ENCODE measurements at places on chromosomes 6 and 20. TPM values are rescaled to one million over a fixed set of nuclear protein-coding genes. Genes with fewer than 3 reads are reported as not detected.

The OPN5 gene
- 0.06 TPM for total RNA-seq

The MCCD1 gene
- not detected for total RNA-seq

- no peak for DNase-seq
These were observed 2.8 kb downstream of the RFPL4B start for GRCh38 chr6:112349958-112350357.

DNA sequence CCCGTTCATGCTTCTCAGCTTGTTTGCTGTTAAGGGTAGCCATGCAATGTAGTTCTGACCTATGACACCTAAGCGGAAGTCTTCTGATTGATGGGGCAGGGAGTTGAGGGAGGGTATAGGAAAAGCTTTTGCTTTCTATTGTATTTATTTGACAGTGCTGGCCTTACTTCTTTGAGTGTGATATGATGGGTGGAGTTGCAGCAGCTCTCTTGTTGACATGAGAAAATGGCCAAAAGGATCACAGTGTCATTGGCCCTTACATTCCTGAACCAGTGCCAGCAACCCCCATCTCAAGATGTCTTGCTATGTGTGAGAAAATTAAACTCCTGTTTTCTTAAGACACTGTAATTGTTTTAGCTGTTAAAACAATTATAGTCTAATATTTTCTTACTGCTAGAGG is 117.5 kb downstream of the SAMD5 start:
- no peak for DNase-seq

The FOXS1 gene
- 2.0 TPM for total RNA-seq

DNA sequence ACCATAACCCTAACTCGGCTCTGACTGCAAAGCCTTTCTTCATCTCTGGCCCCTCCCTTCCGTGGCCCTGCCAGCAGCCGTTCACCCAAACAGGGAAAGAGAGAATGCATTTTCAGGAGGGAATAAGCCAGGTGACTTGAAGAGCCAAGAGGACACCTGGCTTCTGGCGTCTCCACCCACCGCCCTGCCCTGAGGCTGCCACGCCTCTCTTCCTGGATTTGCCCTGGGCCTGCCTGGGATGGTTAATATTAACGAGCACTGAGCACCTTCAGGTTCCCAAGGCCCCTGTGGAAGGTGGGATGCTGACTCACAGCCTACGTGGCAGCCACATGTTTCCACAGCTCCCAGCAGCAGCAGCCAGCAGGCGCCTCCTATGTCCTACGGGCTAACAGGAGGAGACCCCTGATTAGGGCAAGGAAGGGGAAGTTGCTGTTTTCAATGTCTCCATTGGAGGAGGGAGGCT is 138.0 kb upstream of the RREB1 start:
- DNase-seq: peak; percentile 56

GRCh38 chr20:12875510-12875909 is 133.3 kb upstream of the SPTLC3 start:
- no peak for DNase-seq

- no peak for DNase-seq
These were observed 368.0 kb downstream of the TBC1D32 start for GRCh38 chr6:120966321-120966720.

GRCh38 chr6:7165890-7166267 is 58.1 kb downstream of the RREB1 start:
- peak; percentile 82 for DNase-seq

Data from Daoy (cell line).